ENCODE measurements at places on chromosomes 1 and 21.

DNA sequence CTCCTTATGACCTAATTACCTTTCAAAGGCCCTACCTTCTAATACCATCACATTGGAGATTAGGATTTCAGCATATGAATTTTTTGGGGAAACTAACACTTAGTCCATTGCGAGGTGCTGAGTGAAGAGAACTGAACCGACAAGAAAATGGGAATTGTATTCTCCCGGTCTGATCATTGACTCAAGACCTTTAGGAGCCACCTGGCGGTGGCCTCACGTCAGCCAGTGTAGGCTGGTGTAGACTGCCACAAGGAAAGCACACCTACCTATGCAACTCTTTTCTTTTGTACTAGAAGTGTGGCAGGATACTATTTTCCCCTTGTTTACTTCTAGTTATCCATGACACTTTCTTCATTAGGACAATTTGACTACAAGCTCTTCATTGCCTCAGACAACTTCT lies 333.5 kb upstream of the B3GALT2 start:
- DNase-seq, result no peak

DNA sequence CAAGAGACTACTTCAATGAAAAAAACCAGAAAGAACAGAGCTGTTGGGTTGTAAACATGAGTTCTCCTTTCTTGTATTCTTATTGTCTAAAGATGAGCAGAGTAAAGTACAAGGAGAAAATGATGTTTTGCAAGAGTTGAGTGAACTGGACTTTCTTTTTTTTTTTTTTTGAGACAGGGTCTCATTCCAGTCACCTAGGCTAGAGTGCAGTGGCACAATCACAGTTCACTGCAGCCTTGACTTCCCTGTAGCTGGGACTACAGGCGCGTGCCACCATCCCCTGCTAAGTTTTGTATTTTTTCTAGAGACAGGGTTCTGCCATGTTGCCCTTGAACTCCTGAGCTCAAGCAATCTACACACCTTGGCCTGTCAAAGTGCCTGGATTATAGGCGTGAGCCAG lies 7.1 kb upstream of the IVNS1ABP start:
- no peak for DNase-seq

- DNase-seq, result no peak
These were observed 46.5 kb downstream of the HLX start for GRCh38 chr1:220925707-220926106.

DNA sequence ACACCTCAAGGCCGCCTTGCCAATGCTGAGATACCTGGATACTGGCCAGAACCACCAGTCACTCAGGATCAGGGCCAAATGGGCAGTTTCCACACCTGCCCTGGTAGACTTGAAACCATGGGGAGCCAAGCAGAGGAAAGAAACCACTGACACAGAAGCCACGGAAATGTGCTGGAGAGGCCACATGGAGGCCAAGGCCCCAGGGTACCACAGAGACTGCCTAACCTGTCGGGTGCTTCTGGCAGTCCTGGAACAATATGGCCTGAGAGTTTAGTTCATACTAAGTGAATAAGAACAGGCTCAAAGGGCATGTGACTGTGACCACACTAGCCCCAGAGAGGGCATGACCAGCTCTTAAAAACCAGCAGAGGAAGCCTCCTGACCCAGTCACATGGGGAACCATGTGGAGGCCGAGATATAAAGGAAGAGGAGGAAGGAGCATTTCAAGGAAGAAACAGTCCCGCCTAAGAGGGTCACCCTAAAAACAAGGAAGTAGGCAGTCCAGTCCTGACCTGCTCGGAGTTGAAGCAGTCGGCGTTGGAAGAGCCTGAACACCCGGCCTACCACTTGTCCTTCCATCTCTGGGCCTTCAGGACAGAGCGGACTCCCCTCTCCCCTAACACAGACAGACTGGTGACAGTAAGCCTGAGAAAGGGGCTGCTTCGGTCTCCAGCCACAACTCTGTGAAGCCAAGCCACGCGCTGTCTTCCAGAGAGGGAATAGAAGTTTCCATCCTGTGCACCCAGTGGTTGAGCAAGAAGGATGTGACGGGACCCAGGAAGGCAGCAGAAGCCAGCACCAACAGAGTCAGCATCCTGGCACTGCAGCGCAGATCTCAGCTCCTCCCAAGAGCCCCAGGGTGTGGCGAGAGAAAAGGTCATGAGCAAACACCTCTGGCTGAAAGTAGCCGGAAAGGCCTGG lies at the start of gene DENND2D:
Gene DENND2D, minus strand, starts transcription at position 766 of the 921 bp plus-strand sequence. Its CDS starts 187 bp downstream, at position 579.
- no peak for DNase-seq

DNA sequence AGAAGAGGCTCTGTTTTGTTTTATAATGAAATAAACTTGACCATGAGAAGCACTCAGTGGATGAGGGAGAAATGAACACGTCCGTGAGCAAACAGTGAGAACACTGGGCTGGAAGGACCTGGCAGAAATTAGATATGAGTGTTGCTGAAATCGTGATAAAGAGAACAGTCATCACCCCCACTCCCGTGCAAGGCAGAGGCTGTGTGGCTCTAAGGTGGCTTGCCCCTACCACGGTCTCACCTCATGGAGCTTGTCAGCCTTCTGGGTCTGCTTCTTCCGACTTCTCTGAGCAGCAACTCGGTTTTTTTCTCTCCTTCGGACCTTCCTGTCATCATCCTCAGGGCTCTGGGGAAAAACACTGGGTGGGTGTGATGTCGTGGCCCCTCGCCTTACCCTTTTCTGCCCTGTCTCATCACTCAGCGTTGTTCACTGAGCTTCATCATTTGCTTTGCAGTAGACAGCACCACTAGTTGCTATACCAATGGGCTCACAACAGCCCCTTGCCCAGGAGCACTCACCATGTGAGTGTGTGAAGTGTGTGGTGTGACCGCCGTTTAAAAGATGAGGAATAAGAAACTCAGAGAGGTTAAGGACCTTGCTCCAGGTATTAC lies 2.8 kb downstream of the BATF3 start:
- no peak for DNase-seq
